ENCODE measurements at places on chromosomes 16 and 17.

DNA sequence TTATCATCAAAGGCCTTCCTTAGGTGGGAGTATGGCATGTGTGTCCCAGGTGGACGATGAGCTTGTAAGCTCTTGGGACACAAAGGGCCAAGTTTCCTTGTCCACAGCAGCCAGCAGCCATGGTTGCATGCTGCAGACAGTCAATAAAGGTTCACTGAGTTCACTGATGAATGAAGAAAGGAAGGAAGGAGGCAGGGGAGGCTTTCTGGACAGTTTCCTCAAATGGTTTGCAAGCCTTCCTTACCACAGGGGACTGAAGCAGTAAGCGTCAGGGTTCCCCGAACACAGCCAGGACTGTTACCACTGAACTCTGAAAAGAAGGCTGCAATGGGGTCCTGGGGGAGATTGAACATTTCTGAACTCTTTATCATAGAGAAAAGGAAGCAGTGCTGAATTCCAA, 111.1 kb downstream of the GAS7 start:
- no peak for DNase-seq

DNA sequence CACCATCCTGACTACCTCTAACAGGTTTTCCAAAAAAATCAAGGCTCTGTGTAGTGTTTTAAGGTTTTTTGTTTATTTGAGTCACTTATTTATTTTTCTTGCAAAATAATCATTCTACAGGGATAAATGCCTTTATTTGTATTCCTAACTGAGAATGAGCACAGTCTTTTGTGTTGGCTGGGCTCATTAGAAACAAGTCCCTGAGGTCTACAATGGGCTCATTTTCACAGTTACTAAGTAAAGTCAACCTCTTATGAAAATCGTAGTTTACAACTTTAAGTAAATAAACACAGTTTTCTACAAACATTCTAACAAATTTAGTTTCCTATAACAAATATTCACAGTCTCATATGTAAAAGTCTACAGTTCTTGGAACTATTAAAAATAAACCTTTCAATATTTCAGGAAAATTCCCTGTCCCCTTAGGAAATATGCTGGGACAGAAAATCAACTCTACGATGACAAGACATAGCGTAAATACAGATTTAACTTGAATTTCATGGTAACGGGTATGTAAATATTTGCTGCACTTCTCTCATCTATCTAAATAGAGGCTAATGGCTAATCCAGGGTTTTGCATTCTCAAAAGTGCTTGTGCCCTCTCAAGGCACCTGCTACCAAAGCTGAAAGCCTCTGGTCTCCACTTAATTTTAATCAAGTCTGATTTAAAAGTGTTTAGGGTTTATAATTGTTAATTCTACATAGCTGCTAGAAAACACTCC, 31.5 kb upstream of the CDH5 start:
- no peak for DNase-seq

GRCh38 chr17:1045456-1045855, 48.5 kb downstream of the TIMM22 start:
- no peak for DNase-seq

- DNase-seq, result no peak
Observed at GRCh38 chr17:76154292-76154691, 13.2 kb upstream of the FOXJ1 start.

GRCh38 chr16:47320546-47321310, 140.1 kb downstream of the ITFG1 start:
- DNase-seq, result no peak

DNA sequence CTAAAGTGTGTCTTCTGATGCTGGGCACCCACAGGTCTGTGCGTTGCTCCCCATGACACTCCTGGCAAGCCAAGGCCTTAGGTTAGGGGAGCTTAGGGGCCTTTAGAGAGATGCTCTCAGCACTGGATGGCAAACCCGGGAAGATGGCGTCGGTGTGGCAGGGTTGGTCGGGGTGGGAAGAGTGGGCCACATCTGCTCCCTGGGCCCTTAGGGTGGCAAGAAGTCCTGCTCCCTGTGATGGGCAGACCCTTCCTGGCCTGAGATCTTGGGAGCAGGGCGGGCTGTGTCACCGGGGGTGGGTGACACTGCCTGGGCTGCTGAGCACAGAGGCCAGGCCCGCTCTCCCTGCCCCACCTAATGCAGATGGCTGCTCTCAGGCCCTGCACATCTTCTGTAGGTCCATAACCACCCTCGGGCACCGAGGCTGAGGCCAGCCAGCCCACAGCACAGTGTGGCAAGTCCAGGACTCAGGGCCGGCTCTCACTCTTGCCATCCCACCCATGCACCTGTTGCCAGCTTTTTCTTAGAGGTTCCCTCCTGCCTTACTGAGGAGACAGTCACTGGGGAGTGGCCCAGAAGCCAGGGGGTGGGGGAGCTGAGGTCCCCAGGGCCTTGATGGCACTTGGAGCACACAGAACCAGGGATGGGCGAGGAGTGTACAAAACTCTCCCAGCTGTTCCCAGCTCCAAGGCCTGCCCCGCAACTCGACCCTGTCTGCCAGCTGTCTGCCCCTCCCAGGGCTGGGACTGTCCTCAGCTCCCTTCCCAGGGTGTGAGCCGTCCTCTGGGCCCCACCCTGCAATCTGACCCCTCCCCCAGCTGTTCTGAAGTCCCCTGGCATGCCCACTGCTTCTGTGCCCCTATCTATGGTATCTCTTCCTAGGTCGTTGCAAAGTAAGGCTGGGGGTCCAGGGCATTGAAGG, 4.4 kb upstream of the MTSS2 start:
- DNase-seq, result no peak

GRCh38 chr16:11004973-11005610, 60.7 kb downstream of the CLEC16A start:
- DNase-seq, result no peak

DNA sequence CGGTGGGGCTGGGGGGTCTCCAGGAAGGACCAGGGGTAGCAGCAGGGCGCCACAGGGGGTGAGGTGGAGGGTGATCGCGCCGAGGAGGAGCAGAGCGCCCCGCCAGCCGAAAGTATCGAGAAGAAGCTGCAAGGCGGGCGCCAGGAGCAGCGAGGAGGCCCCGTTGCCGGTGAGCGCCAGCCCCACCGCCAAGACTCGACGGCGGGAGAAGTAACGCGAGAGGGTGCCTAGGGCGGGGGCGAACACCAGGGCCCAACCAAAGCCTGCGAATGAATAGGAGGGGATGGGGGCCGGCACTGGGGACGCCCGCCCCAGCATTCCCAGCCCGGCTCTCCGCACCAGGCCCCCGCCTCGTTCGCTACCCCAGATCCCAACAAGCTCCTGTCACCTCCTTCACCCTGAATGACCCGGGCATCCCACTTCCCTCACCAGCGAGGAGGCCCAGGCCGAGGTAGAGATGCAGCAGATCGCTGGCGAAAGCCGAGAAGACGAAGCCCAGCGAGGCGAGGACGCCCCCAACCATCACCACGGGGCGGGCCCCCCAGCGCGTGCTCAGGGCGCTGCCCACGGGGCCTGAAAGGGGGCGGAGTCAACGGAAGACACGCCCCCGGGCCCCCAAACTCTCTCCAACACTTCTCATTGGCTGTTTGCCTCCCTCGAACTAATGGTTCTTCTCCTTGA, 1.3 kb downstream of the SLC16A11 start:
- peak; percentile 57 for DNase-seq

DNA sequence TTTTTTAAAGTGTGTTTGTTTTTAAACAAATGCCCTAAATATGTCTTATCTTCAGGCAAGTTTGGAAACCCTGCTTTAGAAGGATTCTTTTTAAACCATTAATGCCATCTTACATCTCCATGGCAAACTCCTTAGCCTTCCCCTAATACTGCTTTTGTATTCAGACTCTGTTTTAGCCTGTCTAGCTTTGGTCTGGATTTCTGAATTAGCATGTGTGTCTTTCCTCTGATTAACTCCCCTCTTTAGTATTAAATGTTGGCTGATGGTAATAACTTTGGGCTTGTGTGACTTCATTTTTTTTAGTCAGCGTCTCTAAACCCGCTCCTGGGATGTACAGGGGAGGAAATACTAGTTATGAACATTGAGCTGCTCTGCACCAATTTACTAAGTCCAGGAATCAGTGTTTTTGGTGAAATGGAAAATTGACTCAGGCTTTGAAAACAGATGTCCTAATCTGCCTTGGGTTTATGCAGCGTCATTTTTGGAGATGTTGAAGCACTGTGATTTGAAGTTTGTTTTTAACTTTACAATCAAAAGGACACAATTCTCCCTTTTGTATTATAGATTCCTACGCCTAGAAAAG, 22.2 kb downstream of the WIPF2 start:
- DNase-seq, result no peak

- no peak for DNase-seq
Observed at GRCh38 chr17:70677783-70678647, 508.7 kb downstream of the KCNJ2 start.

DNA sequence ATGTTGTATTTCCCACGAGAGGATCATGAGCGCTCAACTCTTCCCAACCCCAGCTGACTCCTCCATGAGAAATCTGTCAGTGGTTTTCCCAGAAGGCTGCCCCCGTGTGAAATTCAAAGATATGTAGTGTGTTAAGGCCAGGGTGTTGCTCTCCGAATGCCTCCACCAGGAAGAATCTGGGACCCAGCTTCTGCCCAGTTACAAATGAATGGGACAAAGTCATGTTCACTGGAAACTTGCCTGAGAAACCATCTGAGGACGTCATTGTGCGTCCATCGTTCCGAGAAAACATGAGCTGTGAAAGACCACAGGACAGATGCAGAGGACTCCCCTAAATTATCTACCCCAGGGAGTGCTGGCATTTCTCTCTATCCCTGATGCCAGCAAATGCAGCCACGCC, 86.0 kb downstream of the AIPL1 start:
- DNase-seq, result no peak

DNA sequence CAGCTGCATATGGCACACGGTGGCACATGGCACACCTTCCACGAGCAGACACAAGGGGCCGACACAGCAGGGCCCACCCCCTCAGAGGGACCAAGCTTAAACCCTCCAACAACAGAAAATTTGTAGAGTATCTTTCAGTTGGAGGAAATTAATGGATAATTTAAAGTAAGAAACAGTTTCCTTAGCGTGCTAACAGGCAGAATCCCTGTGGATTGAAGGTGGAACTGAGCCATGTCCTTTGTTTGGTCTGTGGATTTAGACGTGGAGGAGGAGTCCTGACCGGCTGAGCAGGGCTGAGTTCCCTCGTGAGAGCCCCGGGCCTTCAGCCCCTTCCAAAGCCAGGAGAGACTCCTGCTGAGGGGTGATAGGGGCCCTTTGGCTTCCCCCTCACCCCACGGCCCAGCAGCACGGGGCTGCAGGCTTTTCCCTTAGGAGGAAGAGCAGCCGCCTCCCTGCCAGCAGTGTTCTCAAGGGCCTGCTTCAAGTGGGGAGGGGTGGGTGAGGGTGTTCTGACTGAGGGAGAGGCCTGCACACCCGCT, 1.4 kb upstream of the CYB561 start:
- DNase-seq, result no peak

DNA sequence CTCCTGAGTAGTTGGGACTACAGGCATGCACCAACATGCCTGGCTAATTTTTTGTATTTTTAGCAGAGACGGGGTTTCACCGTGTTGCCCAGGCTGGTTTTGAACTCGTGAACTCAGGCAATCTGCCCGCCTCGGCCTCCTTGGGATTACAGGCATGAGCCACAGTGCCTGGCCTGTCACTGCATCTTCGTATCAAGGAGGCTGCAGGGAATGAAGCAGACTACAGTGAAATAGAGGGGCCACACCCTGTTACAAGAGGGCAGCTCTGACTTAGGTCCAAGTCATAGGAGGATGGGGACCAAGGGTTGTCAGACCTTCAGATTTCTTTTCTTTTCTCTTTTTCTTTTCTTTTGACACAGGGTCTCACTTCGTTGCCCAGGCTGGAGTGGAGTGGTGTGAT, 28.7 kb downstream of the FA2H start:
- DNase-seq, result no peak

GRCh38 chr17:71402661-71403141, 718.1 kb upstream of the SOX9 start:
- DNase-seq, result no peak

GRCh38 chr17:27106347-27106981, 187.4 kb upstream of the WSB1 start:
- DNase-seq, result no peak
